NCI-H526 (cell line): ENCODE measurements at places on chromosomes 13 and 19.

DNA sequence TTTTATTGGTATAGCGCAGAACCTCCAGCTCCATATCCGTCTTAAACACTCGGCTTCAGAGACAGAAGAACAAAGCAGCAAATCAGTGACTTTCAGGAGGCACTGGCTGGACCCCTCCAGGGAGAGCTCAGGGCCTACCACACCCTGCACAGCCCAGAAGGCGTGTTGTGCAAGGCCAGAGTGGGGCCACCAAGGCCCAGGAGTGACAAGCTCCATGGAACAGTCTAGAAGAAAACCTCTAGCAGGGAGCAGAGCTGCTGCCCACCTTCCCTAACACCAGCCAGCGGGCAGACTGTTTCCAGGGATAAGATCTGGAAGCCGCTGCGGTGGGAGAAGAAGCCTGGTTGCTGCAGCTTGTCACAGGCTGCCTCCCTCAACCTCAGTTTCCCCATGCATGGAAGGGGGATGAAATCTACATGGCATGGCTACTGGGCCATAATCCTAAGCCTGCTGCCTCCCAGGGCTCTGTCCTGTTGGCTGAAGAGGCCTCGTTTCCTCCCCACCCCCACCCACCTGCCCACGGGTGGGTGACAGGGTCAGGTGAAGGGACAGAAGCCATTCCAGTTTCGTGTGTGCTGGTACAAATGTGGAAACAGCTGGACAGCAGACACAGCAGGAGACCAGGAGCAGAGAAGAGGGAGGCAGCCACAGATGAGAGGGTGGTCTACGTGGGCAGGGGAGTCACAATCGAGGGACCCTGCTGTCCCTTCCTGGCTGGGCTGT is 57.4 kb downstream of the PEPD start:
- DNase-seq, result no peak

DNA sequence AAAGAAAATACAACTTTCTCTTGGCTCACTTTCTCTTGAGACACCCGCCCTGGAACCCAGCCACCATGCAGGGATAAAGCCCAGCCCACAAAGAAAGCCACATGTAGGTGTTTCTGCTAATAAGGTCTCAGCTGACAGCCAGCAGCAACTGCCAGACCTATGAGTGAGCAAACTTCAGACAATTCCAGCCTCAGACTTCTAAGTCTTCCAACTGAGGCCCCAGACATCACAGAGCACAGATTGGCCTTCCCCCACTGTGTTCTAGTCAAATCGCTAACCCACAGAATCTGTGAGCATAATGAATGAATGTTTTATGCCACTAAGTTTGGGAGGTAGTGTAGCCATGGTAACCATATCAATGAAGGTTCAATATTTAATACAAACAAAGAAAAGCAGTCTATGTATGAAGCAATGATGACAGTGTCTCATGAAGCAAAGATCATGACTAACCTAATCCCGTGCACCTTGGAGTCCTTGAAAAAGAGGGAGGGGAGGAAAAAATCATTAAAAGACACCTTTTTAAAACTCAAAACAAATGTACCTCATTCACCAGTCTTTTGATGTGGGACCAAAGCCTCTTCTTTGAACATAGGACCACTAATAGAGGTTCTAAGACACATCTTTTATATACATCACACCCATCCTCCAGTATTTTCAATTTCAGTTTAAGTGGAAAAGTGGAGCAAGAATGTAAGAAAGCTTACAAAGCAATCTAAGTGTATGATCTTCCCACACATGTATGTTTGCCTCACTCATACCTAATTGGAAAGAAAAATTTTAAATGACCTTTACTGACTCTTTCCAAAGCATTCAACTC is 6.2 kb downstream of the MRPS31 start:
- no peak for DNase-seq

DNA sequence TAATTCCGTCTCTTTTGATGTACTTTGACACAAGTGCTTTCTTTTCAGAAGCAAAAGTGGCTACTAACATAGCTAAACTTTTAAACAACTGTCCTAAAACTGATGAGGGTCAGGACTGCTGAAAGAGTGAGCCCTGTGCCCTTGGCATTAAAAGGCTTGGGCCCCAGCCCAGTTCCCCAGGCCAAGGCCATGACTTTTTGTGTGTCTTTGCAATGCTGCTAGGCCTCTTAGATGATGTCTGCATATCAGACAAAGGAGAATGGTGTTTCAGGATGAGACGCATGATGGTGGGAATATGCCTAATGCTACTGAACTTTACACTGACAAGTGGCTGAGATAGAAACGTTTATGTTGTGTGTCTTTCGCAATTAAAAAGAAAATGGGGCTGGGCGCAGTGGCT is 38.0 kb downstream of the SLC7A9 start:
- DNase-seq, result no peak

- DNase-seq, result no peak
Observed at GRCh38 chr13:112818698-112819045, 128.8 kb downstream of the ATP11A start.

DNA sequence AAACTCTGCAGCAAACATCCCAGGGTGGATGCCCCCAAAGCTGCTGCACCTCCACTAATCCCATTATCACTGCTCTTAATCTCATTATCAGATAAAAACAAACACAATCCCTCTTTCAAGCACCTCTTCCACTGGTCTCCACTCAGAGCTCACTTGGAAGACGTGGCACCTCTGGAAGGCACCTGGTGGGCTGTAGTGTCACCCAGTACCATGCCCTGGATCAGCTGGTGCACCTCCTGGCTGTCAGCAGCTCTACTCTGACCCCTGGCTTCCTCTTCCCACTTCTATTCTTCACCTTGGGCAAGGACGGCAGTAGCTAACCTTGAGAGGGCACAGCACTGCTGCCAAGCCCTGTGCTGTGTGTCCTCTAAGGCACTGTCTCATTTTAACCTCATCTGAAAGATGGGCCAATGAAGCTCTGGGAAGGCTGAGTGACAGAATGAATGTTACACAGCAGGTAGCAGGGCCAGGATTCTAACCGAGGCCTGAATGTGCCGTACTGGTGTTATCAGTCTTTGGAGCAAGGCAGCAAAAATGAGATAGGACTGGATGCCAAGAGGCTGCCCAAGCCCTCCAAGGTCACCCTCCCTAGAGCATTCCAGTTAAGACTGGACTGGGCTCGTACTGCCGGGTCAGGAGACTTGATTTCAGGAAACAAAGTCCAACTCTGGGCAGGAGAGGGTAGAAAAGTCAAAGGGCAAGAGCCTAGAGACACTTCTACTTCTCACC is 7.4 kb downstream of the BRD4 start:
- no peak for DNase-seq

DNA sequence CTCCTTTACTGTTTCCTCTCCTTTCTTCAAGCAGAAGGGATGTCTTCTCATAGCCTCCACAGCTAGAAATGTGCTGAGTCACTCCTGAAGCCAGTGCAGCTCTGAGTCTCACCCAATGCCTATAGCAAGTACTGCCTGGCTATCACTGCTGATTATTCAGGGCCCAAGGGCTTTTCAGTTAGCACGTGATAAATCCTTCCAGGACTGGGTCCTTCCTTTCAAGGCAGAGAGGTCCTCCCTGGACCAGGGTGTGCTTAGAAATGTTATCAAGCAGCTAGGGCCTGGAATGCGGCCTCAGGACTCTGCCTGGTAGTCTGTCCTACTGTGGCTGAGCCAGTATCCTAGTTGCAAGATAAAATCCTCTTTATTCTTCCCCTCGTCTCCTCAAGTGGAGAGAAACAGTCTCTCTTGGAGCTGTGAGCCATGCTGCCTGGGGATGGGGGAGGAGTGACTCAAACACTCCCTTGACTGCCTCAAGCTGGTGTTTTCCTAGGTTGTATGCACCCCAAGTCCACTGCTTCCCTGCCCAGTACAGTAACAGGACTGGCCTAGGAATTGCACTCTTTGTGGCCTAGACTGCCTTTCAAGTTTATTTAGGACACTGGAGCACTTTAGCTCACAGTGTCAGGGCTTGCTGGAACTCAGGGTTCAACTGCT is 198.7 kb upstream of the SERP2 start:
- no peak for DNase-seq

GRCh38 chr13:89082623-89083022 is 1411.5 kb downstream of the SLITRK5 start:
- DNase-seq, result no peak

GRCh38 chr19:41220811-41221210 is 1.8 kb downstream of the AXL start:
- no peak for DNase-seq

GRCh38 chr13:67740871-67741535 is 510.9 kb upstream of the PCDH9 start:
- no peak for DNase-seq

DNA sequence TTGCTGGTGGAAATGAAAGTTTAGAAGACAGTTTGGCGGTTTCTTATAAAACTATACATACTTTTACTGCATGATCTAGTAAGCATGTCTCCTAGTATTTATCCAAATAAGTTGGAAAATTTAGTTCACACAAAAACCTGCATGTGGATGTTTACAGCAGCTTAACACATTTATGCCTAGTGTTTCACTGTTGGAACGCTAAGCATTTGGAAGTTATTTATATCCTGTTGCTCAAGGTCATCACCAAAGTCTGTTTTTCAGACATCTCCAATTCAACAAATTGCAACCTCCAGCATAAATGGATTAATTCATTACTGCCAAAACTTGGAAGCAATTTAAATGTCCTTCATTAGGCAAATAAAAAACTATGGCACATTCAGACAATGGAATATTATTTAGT is 461.8 kb downstream of the SUCLA2 start:
- DNase-seq, result no peak

DNA sequence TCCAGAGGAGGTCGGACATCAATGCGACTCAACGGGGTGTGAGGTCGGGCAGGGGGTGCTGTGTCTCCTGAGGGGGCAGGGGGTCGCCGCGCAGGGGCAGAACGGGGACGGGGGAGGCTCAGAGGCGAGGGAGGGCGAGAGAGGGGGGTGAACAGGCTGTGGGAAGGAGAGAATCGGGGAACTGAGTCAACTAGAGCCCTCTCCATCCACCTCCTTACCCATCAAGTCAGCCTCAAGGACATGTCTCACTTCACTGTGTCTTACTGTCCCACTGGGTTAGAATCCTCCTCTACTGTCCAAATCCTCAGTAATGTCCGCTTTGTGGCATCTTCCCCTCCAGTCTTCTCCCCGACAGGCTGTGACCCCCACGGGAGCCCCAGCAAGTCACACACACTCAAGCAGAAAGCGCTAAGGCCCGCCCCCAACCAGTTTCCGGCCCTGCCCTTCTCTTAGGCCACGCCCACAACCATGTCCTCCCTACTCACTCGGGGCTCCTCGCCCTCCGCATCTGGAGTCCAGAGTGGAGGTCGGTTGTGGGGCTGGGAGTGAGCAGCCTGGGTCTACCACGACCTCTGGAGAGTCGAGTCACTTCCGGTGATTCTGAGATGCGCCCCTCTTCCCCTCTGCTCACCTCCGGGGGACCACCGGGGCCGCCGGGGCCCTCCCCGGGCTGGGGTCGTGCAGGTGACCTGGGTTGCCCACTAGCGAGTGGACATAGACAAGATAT is 9.3 kb downstream of the PLEKHA4 start:
- DNase-seq, result no peak

- DNase-seq, result peak; percentile 49
Observed at GRCh38 chr13:24038841-24039330, 121.6 kb upstream of the SPATA13 start.

GRCh38 chr19:11061952-11062351 is 27.3 kb upstream of the LDLR start:
- no peak for DNase-seq

DNA sequence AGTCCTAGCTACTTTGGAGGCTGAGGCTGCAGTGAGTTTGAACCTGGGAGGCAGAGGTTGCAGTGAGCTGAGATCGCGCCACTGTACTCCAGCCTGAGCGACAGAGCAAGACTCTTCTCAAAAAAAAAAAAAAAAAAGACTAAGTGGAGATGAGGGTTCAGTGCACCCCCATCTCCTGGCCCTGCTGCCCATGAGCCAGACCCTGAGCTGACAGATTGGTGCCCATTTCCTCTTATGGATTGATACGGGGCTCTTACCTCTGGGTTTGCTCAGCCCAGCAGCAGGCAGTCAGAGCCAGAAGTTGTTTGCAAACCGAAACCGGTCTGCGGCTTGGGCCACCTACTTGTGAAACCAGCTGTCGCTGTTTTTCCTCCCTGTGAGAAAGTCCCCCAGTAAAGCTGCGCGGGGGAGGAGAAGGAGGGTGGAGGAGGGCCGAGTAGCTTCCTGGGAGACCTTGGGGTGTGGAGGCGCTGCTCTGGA is 36.9 kb downstream of the ARRDC2 start:
- peak; percentile 24 for DNase-seq

DNA sequence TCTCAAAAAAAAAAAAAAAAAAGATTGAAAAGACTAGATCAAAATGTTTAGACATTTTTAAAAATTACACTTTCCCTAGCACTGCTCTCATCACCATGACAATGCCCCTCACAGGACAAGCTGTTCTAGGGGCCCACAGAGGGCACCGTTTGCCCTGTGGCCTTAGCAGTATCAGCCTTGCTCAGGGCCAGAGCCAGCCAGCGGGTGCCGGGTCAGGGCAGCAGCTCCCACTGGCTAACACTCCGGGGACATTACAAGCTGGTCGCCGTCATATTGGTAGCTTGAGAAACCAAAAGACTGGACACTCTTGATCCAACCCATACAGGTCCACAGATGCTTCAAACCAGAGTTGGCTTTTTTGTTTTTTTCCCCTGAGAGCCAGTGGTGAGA is 18.0 kb downstream of the CAPN12 start:
- DNase-seq, result no peak

DNA sequence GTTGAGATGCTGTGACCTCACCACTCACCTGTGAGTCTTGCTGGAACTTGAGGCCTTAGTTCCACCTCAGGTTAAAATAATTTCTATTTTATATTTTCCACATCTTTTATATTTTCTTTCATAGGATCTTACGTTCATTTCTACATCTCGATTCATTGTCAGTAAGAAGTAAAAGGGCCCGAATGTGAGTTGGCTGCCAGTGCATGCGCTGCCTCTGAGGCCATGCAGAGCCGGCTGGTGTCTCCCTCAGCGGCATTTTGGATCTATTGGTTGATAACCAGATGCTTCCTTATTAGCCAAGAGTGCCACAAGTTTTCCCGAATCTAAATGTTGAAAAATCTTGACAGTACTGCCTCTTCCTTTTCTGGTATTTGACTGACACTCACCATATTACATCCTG is 347.3 kb downstream of the TEX29 start:
- no peak for DNase-seq

- no peak for DNase-seq
Observed at GRCh38 chr13:105319875-105320274, 1215.6 kb downstream of the EFNB2 start.

DNA sequence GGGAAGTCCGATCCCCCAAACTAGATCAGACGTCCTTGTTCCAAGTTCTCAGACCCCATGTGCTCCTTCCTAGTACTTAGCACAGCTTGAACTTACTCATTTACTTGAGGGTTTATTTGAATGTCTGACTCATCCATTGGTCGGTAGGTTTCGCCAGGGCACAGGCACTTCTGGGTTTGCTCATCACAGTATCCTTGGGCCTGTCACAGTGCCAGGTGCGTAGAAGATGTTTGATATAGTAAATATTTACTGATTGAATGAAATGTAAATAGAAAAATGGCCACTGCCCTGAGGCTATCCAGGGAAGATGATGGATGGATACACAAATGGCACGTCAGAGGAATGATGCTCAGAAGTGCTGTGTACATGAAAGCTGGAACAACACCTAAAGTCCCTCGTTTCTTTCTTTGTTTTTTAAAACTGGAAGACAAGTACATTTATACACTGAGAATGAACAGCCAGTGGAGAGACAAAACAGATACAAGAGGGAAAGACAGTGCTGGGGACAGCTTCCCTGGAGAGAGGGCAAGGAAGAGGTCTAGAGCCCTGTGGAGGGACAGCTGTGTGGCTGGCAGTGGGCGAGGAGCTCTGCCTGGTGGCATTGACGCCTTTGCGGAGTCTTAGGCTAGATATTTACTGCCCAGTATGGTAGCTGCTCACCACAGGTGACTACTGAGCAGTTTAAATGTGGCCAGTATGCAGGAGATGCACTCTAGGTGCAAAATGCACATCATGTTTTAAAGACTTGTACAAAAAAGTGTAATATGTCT is 31.2 kb upstream of the KL start:
- no peak for DNase-seq
